ENCODE measurements at places on chromosomes 2 and 18.
A peak's percentile ranks its signal among the peaks of the same experiment; 100 is the strongest.

DNA sequence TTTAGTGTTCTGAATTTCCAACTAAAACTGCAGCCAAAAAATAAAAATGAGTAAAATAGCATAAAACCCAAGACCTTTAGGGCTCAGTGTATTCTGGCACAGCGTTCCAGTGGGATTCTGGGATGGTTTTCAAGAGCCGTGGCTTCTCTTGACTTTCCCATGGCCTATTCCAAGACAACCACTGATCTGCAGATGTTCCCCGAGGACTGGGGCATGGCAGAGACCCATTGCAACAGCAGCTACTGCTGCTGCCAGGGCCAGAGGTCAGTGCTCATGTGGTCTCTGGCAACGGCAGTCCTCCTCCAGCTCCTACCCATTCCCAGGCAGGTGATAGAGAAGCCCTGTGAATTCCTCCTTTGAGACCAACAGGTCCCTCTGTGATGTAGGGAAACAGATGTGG is 26.8 kb downstream of the TNP1 start:
- peak; percentile 62 for DNase-seq

DNA sequence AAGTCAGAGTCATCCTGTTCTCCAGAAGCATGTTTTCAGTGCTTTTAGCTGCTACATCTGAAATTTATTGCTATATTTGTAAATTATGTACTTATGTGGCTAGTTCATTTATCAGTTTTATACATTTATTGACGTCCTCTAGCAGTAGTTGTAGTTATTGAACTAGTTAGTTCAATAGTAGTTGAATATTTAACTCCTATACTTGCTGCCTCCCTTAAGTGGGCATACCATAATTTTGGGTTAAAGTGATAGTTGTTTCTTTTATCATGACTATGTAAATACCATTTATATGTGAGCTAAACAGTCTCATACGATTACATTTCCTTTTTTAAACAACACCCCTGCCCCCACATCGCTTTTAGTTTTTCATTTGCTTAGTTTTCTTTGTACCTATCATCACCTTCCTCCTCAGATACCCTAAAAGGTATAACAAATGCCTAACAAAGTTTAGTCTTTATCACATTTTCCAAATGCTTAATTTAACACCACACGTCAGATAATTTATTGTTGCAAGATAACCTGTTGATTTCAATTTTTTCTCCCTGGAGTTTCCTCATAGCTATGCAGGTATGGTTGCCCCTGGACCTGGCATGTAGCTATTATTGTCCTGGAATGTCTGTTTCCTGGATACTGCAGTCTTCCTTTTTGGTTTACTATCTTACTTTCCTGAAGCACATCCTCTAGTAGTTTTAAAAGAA is 8.8 kb downstream of the MAP4K4 start:
- DNase-seq, result no peak

DNA sequence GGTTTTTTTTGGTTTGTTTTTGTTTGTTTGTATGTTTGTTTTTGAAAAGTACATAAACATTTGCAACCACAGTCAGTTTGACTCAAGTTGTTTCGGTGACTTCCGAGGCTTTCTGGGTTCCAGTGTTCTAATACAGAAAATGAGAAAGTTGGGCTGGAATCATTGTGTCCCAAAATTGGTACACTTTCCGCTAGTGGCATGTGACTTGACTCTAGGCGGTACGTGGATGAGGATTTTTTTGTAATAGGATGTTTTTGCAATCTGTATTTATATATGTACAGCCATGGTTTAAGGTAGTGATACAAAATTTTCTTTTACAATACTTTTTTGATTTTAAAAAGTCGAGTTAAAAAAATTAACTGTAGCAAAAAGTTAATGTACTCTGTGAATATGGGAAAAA is 1.7 kb downstream of the MFF start:
- no peak for DNase-seq

DNA sequence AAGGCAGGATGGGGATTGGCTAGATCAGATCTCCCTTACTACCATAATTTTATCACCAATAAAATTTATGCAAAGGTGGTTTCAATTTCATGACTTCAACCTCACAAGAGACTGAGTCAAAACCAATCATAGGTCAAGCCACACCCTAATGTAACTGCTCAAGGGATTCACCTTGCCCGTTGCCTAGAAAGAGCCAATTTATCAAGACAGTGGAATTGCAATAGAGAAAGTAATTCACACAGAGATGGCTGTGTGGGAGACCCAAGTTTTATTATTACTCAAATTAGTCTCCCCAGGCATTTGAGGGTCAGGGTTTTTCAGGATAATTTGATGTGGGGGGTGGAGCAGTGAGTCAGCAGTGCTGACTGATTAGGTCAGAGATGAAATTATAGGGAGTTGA is 340.6 kb downstream of the RND3 start:
- no peak for DNase-seq

DNA sequence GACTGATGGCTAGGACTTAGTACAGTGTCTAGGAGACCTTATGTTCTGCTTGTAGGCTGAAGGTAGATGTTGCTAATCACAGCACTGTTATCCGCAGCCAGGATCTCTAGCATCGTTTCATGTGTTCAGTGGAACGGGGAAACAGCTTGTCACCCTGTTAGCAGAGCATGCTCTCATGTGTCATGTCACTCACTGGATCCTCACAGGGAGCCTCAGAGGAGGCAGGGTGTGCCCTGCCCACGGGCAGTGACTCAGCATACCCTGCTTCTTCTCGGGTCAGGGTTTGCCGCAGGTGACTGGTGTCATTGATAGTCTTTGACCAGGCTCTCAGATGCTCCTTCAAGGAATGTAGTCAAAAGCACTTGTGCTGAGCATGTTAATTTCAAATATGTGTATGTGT is 44.4 kb downstream of the RPIA start:
- no peak for DNase-seq

- DNase-seq, result no peak
These were observed 193.3 kb upstream of the MAP2 start for GRCh38 chr2:209230560-209230959.

- no peak for DNase-seq
These were observed 89.2 kb downstream of the SH3RF3 start for GRCh38 chr2:109218087-109218791.

GRCh38 chr18:50658601-50659000 is 98.7 kb downstream of the MAPK4 start:
- no peak for DNase-seq

- no peak for DNase-seq
These were observed 417.9 kb upstream of the SMIM21 start for GRCh38 chr18:75845413-75845812.

- no peak for DNase-seq
These were observed 137.7 kb upstream of the PKDCC start for GRCh38 chr2:41910126-41910525.
